ENCODE measurements at places on chromosomes 13 and 19. TPM values are rescaled to one million over a fixed set of nuclear protein-coding genes. Genes with fewer than 3 reads are reported as not detected.

The BRSK1 gene
- total RNA-seq = 0.17 TPM

- no peak for DNase-seq
Observed at GRCh38 chr13:49450105-49450819, 6.2 kb downstream of the SETDB2 start.

The FBXO27 gene
- 6.7 TPM for total RNA-seq

The PINLYP gene
- total RNA-seq = 2.5 TPM

DNA sequence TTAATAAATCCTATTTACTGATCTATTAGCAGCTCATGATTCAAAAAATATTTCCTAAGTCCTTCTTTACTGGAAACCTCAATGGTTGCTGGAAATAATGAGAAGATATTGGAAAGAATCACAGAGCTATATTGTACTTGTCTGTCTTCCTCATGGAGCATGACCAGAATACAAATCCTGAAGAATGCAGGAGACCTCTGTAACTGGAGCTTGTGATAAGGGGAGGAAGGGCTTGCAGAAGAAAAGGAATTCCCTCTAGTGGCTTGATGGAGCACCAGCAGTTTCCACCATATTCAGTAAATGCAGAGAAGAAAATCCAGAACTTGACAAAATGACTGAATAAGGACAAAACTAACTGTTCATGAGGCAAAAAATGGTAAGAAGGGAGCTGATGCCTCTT, 1333.1 kb downstream of the EFNB2 start:
- peak; percentile 34 for DNase-seq

DNA sequence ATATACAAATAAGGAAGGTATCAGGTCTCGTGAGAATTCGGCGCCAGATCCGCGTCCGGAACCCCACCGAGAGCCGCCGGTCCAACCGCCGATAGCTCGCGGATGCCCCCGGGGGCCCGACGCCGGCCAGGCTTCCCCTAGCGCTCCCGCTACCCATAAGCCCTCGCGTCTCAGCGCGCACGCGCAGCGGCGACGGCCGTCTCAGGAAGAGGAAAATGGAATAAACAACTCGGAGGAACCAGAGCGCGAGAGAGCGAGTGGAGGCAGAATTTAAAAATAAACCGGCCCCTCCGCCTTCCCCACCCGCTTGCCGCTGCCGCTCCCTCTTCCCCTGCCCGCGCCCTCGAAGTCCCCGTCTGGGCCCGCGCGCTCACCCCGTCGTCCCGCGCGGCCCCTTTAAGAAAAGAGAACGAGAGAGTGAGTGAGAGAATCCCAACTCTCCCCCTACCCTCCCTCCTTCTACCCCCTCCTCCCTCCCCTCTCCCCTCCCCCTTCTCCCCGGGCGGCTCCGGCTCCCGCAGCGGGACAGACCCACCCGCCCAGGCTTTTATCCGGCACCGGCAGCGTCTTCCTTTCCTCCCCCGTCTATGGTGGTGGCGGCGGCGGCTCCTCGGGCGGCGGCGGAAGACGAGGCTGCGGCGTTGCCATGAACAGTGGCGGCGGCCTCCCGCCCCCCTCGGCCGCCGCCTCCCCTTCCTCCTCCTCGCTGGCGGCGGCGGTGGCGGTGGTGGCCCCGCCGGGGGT, at the start of gene PAN3:
TSS of gene PAN3 (plus strand) at position 534 of the 744 bp plus-strand sequence. CDS start at position 647, 113 bp downstream.
- peak; percentile 86 for DNase-seq

GRCh38 chr13:99314640-99315176, 7.5 kb upstream of the GPR183 start:
- DNase-seq = peak; percentile 39

The METTL21C gene
- total RNA-seq = not detected

DNA sequence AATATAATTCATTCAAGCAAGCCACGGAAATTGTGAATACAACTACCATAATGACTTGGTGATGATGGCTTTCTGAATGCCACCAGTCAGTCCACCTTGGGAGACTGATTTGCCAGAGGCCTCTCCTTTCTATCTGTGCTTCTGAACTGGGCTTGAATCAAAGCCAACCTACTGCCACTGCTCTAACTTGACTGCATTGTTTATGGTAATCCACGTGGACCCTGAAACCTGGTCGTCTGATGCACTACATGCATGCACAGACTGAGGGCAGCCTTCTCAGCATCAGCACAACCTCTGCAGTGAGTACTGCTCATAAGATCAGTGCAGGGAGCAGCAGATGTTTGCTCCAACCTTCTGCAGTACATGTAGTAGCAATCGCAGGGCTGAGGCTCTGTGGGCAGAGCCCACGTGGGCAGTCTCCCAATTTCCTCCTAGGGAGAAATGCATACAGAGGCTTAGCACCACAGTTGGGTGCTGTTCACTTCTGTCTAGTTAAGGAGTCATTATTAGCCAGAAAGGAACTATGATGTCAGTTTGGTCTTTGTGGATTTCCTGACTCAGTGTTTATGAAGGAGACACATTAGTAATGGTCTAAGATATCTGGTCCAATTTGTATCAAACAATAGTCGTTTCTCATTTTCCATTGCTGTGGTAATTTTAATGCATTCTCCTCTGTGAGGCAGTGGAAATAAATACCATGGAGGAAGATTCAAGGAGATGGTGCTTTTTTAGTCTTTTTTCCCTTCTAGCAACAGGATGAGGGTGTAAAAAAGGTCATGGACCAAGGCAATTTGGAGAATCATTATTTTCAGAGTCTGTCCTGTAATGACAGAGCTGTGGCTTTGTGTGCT, 82.5 kb downstream of the AKAP11 start:
- peak; percentile 62 for DNase-seq

DNA sequence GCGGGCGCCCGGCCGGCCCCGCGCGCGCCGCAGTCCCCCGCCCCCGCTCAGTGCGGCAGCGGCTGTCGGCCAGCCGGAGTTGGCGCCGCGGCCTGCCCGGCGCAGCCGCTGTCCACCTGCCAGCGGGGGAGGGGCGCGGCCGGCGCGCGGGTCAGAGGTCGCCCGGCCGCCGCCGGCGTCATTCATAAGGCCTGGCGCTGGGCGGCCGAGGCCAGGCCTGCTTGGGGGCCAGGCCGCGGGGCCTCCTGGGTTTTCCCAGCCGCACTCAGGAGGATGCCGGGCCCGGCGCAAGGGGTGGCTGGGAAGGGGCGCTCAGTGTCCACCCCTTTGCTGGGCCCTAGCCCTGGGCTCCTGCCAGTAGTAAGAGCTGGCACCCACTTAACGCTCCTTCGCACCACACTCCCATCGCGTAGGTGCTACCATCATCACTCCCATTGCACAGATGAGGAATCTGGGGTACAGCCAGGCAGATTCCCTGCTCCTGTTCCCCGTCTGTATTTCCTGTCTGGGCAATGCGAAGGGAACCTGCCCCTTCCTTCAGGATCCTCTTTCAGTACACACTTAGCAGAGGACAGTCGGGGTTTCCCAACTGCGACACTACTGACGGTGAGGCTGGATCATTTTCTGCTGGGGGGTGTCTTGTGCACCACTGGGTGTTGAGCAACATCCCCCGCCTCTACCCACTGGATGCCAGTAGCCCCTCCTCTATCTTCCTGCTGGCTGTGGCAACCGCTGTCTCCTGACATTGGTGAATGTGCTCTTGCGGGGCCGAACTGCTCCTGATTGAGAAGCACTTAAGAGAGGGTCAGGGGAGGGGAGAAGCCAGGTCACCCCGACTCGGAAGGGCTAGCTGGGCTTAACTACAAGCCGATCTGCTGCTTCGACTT, 846 bp upstream of the PRKACA start:
- peak; percentile 40 for DNase-seq

DNA sequence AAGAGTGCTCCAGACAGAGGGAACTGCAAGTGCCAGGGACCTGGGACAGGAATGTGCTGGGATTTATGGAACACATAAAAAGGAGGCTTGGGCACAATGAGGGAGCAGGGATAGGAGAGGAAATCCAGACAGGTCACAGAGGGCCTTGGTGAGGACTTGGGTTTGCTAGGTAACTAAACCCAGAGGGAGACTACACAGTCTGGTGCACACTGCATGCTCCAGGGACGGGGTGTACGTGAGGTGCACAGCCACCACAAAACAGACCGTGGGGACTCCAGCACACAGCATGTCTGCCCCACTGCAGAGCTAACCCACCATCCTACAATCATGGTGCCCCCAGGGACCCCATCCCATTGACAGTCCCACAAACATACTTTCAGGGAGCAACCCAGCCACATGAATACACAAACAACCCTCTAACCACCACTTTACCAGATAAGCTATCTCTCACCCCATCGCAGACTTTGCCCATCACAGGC, 5.5 kb upstream of the ZFP36 start:
- DNase-seq = no peak

GRCh38 chr13:107644136-107644535, 571.2 kb downstream of the LIG4 start:
- DNase-seq = no peak

DNA sequence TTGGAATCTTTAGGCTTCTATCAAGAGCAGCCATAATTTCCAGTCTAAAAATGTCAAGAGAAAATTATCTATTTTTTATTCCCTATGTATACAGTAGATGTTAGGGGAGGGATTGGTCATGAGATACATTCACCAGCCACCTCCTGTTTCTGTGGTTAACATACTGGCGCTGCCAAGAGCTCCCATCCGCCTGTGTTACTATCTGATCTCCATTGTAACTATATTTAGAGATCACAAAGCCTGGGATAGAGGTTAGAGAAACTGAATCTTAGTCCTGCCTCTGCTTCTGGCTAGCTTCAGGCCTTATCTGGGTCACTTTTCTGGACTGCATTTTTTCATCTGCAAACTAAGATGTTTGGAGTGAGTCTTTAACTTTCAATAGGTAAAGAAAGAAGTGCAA, 46.3 kb downstream of the POLR1D start:
- no peak for DNase-seq
